ENCODE measurements at places on chromosomes 16 and 17.

GRCh38 chr17:63519972-63520882, 2.9 kb upstream of the KCNH6 start:
- DNase-seq, result peak; percentile 52

GRCh38 chr16:4787627-4788482, at the start of gene SEPTIN12:
SEPTIN12 (minus strand) TSS chr16:4788345; CDS start chr16:4787645, 700 bp downstream.
- DNase-seq, result no peak

GRCh38 chr16:16830401-16830800, 451.5 kb downstream of the NPIPA7 start:
- no peak for DNase-seq

DNA sequence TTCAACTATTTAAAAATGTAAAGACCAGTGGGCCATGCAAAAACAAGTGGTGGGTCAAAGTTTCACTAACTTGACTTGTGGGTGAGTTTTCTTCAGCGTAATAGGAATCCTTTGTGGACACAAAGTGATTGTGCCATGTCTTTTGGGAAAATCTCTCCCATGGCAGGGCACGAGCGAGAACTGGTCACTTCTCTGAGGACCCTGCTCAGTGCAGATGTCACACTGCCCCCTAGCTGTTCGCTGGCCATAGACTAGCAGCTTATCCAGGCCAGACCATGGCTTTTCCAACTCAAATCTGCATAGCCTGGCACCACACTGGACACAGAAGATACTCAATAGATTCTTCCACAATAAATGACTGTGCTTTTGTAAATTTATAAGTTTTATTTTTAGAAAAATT, 306.0 kb upstream of the CCL2 start:
- no peak for DNase-seq

DNA sequence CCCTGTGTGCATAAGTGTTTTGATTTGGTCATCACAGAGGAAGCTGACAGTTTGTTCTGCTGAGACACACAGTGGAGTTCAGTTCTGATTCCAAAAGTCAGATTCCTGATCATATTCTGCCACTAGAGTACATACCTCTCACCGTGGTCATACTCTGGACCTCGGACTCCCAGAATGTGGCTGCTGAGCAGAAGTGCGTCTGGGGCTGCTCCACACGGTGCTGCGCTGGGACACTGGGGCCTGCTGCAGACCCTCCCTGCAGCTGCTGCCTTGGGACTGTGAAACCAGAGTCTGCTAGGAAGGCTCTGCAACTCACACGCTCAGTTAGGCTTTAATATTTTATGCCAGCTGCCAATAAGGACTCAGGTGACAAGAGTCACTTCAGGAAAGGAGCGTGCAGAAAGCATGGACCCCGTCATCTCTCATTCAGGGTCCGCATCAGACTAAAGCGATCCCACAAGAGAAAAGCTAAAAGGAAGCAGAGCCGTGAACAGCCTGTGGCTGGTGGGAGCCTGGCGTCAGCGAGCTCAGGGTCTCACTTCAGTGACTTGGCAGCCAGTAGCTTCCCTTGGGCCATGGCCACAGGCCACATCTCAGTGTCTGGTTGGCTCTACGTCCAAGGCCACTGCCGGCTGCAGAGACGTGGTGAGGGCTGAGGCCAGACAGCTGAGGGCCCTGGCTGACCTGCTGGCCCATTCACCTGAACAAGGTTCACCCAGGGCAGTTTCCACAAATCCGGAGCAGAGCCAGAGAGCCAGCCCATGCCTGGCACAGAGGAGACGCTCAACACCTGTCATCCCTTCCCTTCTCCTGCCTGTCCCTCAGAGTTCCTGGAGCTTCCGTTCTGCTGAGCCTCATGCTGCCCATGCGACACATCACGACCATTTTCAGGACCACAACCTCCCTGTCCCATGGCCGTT, 24.7 kb upstream of the KIFC3 start:
- DNase-seq, result no peak

GRCh38 chr16:89123001-89123830, 29.6 kb downstream of the ACSF3 start:
- no peak for DNase-seq

All from NCI-H2107 (cell line).